ENCODE measurements at places on chromosomes 11 and 22.

DNA sequence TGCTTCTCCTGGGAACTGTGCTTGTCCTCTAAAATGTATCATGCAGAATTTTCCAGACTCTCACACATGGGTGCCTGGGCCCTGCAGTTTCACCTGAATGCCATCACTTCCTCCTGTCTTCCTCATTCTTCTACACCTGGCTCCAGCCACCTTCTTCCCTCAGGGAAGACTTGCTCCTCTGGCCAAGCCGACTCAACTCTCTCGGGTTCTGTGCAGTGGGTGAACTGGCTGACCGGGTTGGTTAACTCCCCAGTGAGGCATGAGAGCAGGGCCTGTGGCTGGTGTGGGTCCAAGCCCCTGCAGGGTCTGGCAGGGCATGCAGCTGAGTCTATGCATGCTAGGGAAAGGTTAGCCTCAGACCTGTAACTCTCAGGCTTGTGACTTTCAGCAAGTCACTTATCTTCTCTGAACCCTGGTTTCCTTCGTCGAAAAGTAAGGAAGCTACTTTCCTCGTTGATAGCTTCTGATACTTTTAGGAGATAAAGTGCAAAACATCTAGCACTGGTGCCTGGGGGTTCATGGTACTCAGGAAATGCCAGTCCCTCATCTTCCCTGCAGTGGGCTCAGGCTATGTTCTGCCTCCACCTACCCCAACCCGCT is 11.9 kb downstream of the CD82 start:
- no peak for DNase-seq

DNA sequence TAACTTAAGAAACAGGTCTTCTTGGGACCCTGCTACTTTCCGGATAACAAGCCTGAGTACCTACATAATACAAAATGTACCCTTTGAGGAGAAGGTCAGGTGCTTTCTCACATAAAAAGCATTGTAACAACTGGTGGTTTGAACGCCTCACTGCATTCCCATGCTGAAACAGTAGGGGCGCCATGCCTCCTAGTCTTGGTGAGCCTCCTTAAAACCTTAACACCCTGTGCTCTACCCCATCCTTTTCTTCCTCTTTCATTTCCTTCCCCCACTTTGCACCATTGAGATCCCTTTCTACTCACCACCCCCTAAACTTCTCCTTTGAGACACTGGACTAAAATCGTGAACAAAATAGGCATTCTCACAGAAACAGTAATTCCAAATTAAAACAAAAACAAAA is 729.3 kb downstream of the NTM start:
- no peak for DNase-seq

- no peak for DNase-seq
Observed at GRCh38 chr11:13364388-13364787, 86.8 kb downstream of the BMAL1 start.

GRCh38 chr22:45878901-45879551 is 97.9 kb downstream of the WNT7B start:
- no peak for DNase-seq

- no peak for DNase-seq
Observed at GRCh38 chr22:41660416-41660815, 28.3 kb downstream of the SNU13 start.

DNA sequence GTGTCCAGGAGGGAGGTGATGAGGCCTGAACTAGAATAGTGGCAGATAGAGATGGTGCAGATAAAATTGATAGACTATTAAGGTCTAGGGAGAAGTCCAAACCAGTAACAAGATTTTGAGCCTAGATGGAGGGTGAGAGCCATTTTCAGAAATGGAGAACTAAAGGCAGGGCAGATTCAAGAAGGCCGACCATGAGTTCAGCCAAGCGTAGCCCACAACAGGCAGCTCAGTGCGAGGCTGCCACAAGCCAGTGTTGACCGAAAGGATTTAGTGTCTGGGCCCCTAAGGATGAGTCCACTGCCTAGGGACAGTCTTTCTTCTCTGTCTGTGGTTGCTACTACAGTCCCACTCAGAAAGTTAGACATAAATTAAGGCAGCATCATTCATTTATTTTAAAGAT is 51.7 kb downstream of the PPP2R1B start:
- DNase-seq = no peak

DNA sequence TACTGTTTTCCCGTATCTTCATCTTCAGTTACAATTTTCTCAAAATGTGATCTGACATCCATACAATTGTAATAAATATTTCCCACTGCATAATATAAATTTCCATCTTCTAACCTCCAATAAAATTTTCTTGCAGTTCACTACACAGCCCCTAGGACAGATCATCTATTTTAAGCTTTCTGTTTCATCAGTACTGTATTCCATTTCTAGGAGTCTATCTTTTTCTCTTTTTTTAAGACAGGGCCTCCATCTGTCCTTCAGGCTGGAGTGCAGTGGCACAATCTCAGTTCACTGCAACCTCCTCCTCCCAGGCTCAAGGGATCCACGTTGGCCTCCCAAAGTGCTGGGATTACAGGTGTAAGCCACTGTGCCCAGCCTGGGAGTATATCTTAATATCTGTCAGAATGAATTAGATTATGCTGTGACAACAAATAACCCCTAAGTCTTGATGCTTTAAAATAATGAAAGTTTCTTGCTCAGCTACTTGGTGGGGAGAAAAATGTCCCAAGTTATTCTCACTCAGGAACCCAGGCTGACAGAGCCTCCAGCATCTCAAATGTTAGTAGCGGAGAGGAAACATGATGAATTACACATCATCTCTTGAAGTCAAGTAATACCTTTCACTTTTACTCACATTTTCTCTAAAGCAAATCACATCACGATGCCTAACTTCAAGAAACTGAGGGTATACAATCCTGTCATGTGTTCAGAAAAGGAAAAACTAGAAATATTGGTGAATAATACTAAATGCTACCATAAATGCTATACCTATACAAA is 92.2 kb downstream of the BUD13 start:
- DNase-seq = no peak

DNA sequence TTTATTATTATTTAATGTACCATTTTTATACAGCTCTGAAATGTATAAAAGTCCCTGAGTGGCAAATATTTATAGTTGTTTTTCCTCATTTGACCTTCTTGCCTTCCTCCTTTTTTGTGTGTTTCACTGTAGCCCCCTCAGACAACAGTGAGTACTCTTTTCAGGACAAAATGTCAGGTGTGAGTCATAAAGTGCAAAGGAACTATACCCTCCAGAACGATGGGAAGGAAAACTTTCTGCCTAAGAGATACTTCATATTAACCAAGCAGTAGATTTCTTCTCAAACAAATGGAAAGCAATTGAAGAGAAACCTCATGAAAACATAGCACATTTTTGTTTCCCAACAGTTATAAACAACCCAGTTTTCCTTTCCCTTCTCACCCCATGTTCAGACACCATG is 16.1 kb upstream of the MS4A7 start:
- no peak for DNase-seq

DNA sequence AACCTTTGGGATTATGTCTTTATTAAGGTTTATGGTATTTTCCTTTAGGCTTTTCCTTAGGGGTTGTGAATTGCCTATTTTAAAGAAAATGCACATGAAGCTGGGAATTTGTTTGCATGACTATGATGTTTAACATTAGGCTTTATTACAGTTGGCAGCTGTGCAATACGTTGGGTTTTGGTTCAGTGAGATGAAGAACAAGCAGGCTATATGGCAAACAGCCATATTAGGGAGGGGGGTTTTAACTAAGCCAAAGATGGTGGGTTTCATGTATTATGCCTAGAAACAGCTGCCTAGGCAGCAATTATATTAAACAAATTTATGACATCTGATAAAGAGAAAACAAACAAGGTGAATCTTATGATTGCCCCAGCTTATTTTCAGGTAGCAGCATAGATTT is 880.8 kb downstream of the FAM181B start:
- DNase-seq = no peak

- no peak for DNase-seq
Observed at GRCh38 chr11:107908211-107908610, 20.0 kb upstream of the RAB39A start.

DNA sequence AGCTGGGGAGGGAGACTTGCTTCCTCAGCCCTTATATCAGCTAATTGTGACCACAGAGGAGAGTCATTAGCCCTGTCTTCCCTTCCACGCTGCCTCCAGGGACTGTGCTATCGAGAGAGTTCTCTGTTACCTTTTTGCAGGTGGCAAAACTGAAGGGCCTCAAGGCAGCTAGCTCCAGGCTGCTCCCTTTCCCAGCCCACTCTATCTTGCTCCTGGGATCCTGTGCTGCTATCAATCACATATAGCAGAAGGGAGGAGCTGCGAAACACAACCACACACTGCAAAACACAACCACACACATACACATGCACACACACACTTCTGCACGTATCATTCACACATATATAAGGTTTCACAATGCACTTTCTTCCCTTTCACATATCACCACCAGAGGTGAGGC is 205.3 kb upstream of the MTNR1B start:
- no peak for DNase-seq

DNA sequence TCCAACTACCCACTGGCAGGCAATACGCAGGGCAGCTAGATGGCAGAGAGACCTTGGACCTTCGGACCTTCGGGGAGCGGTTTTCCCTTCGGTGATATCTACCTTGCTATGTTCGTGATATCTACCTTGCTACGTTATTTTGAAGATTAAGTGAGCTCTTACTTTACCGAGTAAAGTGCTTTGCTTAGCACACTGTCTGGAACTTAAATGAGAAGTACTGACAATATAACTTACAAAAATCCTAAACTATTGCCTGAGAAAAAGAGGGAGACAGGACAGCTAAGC is 1.0 kb upstream of the PRDM10 start:
- no peak for DNase-seq

DNA sequence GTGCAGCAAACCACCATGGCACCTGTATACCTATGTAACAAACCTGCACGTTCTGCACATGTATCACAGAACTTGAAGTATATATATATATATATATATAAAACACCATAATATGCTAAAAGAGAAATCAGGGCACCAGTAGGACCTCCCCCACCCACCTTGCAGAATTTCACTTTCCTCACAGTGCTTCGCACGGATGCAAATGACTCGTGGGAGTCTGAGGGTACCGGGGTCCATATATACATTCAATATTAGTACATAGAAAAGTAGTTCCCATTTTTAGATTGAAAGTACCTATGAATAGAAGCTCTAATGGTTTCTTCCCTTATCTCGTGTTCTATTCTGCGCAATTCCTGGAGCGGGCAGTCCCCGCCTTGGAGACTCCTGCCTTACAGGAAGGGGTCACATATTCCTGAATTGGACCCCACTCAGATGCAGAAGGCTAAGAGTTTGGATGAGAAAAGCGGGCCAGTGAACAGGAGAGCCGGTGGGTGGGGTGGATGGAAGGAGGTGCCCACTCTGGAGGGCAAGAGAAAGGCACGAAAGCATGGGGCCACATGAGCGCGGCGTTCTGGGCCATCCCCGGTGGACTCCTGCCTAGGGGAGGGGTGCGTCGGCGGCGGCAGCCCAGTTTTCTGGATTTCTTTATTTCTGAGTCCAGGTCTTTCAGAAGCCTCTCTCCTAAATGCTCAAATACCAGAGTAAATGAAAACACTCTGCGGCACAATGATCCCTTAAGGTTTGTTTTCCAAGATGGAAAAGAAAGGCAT is 136.3 kb downstream of the ETS1 start:
- no peak for DNase-seq

DNA sequence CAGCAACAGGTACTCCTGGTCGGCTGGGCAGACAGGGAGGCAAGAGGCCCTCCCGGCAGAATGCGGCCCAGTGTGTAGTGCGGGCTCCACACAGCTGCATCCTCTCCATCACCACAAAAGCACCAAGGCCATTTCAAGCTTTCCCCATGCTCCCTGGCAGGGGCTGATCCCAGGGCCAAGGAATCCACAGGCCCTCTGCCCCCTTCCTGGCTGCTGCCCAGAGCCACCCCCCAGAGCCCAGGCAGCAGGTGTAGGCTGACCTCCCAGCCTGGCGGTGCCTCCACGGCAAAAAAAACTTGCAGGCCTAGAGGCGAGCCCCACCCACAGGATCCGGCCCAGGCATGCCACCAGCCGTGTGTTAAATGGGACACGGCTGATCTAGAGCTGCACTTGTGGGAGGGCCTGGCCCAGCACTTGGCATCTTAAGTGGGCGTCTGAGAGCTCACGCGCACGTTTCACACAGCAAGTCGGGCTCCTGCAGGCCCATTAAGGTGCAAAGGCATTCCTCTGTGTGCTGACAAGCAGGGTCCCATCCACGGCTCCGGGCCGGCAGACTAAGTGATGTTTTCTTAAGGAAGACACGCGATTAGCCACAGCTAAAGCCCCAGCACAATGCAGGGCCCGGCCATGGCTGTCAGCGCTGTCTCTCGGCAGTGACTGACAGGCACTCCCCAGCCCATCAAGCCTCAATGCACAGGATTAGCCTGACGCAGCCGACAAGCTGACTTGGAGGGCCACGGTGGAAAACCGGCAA is 19.8 kb upstream of the GNB1L start:
- DNase-seq = no peak

DNA sequence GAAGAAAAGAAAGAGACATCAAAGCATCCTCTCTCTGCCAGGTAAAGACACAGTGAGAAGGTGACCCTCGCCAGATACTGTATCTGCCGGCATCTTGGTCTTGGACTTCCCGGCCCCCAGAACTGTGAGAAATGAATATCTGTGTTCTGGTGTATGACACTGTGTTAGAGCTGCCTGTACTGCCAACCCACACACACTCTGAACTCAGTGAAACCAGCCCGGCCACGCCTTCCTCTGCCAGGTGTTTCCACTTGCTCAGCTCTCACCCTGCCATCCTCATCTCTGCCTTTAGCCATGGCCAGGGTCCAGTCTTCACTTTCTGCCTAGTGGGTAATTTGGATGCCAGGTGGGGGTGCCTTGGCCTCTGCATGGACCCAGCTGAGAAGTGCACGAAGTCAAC is 24.0 kb downstream of the CBX7 start:
- no peak for DNase-seq

- no peak for DNase-seq
Observed at GRCh38 chr11:113885897-113886296, 10.5 kb upstream of the USP28 start.

DNA sequence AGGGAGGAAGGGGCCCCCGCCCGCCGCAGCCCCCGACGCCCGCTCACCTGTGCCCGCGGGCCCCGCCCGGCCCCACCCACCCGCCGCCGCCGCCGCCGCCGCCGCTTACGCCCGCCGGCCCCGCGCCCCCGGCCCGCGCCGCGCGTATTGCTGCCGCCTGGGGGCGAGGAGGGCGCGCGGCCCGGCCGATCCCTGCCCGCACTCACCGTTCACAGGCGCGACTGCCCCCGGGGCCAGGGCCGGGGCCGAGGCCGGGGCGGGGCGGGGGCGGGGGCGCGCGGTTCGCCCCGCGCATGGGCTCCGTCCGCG is 212 bp downstream of the HRAS start:
- DNase-seq = no peak

- DNase-seq = no peak
Observed at GRCh38 chr22:37167981-37168647, 18.4 kb upstream of the IL2RB start.

DNA sequence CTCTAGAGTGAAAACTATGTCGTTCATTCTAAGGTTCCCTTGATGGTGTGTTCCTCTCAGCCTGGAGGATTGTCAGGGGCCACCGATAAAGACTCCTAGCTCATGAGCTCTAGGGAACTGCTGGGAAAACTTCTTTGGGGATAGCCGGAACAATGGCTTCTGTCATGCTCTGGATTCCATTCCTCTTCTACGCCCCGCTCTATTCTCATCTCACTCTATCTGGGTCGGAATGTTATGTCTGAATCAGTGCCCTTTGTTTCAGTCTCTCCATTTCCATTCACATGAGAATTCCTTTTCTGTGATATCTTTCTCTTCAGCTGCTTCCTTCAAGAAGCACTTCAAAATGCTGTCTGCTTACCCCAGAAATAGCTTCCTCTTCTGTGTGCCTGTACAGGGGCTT is 16.9 kb upstream of the SLCO2B1 start:
- DNase-seq = no peak

- DNase-seq = no peak
Observed at GRCh38 chr11:75720639-75721038, 3.0 kb downstream of the MOGAT2 start.

GRCh38 chr11:122146475-122146874 is 30.5 kb upstream of the BLID start:
- DNase-seq = no peak
